ENCODE measurements at places on chromosomes 16 and 17.

GRCh38 chr16:58464047-58464915, 35.7 kb upstream of the NDRG4 start:
- DNase-seq: peak; percentile 84

GRCh38 chr17:61205401-61205800, 194.2 kb upstream of the TBX2 start:
- DNase-seq: no peak

DNA sequence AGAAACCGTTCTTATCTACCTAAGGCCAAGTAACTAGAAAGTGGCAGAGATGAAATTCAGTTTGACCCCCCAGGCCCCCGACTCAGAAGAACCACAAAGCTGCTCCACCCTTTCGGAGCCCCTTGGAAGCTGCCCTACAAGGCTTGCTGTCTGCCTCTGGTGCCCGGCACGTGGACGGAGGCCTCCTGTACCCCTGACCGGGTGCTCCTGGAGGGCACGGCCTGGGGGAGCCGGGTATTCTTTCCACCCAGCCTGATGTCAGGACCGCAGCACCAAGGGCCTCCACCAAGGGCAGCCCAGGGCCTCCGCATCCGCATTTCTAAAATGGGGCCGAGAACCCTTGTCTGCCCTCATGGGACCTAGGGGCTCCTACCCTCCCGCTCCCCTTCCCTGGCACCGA, 15.5 kb upstream of the CRK start:
- no peak for DNase-seq

- no peak for DNase-seq
Observed at GRCh38 chr17:21215935-21216334, 2.0 kb upstream of the TMEM11 start.

DNA sequence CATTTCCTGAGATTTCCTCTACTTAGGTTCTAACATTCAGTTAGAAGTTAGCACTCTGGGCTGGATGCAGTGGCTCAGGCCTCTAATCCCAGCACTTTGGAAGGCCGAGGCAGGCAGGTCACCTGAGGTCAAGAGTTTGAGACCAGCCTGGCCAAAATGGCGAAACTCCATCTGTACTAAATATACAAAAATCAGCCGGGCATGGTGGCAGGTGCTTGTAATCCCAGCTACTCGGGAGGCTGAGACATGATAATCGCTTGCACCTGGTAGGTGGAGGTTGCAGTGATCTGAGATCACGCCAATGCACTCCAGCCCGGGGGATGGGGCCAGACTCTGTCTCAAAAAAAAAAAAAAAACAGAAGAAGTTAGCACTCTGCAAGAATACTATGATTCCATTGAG, 1430.9 kb downstream of the CDH11 start:
- DNase-seq: no peak

- DNase-seq: no peak
Observed at GRCh38 chr17:7951143-7951792, 19.3 kb downstream of the CNTROB start.

DNA sequence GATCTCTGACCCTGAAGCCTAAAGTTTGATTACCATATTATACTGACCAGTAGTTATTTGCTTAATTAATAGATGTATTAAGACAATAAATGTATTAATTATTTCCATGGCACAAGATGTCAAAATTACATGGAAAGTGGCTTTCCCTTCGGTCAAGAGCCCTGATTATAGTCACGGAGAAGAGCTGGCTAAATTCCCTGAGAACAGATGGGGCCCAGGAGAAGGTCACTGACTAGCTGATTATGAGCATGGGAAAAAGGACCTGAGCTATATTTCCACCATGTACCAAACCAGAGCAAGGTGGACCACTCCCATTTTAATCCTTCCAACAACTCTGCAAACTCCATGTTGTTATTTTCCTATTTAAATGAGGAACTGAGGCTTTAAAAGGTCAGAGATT, 12.9 kb upstream of the MYO18A start:
- no peak for DNase-seq

DNA sequence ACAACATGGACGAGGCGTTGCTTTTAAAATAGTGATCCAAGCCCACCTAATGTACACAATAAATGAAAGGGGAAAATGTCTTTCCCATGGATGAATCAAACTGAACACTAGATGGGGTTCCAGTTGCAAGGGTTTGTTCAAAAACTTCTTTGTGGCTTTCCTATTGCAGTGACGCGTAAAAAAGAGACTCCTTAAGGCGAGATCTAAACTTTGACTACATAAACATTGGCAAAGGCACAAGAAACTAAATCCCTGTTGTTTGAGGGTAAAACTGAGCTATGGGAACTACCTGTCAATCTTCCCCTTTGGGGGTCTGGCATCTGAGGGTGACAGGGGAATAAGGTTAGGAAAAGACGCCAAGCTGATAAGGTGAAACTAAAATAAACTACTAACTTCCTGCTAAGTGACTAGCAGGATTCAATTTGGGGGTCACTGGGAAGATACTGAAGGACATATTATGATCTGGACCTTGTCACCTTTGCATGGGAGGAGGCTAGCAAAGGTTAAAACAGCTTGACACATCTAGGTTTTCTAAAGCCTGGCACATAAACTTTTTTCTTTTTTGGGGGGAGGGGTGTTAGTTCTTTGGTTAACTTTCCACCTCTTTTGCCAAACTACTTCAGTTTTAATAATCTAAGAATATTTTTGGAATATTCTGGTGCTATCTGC, 4.7 kb downstream of the SALL1 start:
- no peak for DNase-seq

- DNase-seq: no peak
Observed at GRCh38 chr17:5181509-5182305, 10.0 kb downstream of the ZNF594 start.

DNA sequence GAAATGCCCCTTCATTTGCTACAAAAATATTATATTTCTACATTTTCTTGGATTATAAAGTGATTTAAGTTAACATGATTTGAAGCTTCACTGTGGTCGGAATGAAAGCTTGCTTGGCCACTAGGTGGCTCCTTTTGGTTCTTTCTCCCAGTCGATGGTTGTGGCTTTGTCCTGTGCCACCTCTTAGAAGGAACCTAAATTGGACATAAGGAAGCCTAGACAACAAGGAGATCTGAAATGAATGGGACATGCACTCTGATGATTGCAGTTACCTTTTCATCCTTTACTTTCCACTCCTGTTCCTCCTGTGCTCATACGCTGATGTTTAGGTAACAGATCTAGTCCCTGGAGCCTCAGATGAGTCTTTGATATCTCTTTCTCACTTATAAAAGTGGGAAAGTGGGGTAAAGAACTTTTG, 39.2 kb downstream of the FTO start:
- no peak for DNase-seq

DNA sequence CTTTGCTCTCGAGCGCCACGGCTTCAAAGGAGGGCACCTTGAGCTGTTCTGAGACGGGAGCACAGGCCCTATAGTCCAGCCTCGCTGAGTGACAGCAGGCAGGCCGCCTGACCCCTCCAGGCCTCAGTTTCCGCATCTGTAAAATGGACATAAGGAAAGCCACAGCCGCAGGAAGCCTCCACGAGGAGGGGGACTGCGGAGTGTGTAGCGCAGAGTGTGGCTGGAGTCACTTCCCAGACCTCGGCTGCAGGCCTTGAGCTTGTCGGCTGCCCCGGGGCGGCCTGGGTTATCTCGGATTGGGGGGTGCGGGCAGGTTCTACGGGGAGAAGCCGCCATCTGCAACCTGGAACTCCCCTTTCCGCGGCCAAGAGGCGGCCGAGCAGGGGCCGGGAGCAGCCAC, 40.8 kb downstream of the ZFPM1 start:
- no peak for DNase-seq

DNA sequence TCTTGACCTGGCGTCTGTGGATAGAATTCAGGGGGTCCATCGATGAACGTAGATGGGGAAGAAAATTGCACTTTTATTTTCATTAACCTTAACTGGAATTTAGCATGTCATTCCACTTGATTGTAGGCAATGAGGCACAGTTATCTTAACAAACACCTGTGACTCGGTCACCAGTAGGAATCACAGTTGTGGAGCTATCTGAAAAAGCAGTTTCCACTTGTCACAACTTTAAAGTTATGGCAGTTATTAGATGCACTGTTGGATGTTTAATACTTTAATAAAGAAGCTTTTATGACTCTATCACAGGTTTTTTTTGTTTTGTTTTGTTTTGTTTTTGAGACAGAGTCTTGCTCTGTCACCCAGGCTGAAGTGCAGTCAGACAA, 83.7 kb upstream of the LGALS9 start:
- no peak for DNase-seq

GRCh38 chr16:29816694-29817441, 916 bp downstream of the PAGR1 start:
- peak; percentile 71 for DNase-seq

DNA sequence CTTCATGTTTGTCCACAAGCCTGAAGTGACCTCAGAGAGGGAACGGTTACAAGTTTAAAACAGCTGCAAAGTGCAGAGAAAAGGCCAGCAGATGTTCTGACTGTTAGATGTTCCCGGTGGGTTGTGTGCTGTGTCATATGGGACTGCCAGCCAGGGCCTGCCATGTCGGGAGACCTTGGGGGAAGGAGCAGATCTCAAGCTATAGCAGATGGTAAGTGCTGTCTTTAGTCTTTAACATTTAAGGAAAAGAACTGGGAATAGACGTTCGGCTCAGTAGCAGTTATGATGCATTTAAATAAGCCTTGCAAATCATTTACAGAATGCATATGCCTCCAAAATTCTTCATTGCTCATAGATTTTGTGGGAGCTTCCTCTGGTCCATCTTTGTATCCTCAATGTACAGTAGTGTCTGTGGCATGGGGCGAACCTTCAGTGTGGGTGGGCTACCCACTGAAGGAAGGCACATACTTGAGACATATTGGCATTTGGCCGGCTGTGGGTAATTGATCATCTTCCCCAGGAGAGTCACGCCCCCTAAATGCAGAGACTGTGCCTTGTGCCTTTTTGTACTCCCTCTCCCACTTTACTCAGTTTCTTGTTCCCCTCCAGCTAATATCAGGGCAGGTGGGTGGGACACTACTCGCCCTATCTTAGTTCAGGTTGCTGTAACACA, 131.9 kb downstream of the NPIPB5 start:
- no peak for DNase-seq

- no peak for DNase-seq
Observed at GRCh38 chr17:78697554-78698343, 84.3 kb downstream of the CYTH1 start.

DNA sequence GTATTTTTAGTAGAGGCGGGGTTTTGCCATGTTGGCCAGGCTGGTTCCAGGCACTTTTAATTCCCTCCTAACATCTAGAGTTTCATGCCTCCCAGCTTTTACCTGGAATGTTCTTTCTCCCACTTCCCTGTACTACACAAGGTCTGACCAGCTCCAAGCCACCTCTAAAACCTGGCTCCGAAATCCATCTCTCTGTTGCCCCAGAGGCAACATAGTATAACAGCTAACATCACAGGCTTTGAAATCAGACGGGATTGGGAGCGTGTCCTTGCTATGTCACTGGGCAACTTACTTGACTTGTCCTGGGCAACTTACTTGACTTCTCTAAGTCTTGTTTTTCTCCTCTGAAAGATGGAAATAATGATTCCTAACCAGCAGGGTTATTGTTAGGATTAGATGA, 15.1 kb downstream of the UNC45B start:
- no peak for DNase-seq

DNA sequence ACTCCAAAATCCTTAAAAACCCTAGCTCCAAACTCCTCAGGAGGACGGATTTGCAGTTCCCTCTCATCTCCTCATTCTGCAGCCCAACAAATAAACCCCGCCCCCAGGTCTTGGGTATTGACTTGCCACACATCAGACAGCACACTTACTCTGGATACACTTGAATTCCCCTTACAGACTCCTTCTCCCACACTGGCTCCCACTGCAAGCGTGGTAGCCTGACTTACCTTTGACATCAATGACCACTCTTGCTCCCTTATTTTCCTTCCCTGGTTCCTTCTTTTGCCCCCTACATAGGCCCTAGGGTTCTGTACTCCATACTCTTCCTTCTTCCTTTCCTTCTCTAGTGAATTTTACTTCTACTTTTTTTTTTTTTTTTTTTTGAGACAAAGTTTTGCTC, 7.5 kb downstream of the RFFL start:
- DNase-seq: no peak

- no peak for DNase-seq
Observed at GRCh38 chr17:10420811-10421210, 939 bp downstream of the MYH8 start.

- DNase-seq: no peak
Observed at GRCh38 chr17:80869481-80870145, 122.0 kb upstream of the CHMP6 start.

DNA sequence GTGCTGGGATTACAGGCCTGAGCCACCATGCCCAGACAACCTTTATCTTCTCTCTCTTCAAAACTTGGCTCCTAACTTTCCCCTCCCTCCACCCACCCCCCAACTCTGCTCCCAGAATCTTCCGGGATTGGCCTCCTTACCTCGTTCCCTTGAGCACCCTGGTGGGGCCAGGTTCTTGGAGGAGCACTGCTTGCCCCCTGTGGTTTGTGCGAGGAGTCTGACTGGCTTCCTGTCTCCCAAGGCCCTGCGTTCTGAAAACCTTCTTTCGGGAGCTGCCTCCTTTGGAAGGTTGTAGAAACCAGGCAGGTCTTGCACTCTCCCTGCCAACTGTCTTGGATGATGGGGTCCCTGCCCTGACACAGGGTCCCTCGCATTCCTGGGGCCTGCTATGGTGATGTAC, 19.8 kb downstream of the PLXDC1 start:
- no peak for DNase-seq

- peak; percentile 55 for DNase-seq
Observed at GRCh38 chr17:77002103-77003045, 134.2 kb downstream of the MGAT5B start.

GRCh38 chr16:27880287-27880686, 183.2 kb downstream of the GSG1L start:
- DNase-seq: no peak

DNA sequence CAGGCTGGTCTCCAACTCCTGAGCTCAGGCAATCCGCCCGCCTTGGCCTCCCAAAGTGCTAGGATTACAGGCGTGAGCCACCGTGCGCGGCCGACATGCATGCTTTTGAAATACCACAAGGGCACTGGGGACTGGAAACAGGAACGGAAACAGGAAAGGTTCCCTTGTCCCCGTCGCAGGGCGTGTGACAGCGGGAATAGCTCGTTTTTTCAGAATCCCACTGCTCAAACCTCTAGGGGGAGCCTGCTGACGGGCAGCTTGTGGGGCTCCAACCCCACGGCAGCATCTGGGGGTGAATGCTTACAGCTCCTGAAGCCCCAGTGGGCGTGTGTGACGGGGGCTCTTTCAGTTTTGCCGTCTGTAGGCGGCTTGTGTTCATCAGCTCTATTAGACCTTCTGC, 18.8 kb upstream of the ASGR2 start:
- DNase-seq: no peak

DNA sequence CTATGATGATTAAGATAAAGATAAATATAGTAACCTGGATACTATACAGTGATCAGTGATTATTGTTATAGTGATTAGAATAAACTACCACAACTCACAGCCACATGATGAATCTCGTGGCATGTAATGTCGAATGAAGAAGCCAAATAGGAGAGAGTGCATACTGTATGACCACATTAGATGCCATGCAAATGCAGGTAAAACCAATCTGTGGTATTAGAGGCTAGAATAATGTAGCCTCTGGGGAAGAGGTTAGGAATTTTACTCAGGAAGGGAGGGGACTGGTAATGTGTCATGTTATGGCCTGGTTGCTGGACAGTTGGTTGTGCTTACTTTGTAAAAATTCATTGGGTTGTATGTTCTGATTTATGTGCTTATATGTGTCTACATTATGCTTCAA, 402.7 kb downstream of the CDH13 start:
- no peak for DNase-seq

- DNase-seq: peak; percentile 57
Observed at GRCh38 chr16:21599122-21600030, at the start of gene METTL9. Gene METTL9 (plus strand): TSS chr16:21599577. CDS start chr16:21599734, 157 bp downstream.

All from 8988T (cell line).